Activated T-helper 17 cell treated with anti-CD3 and anti-CD28 coated beads, Interleukin-2, amount 50 U/mL, for 72 hours (primary cell): ENCODE measurements at places on chromosomes 3 and 15.

DNA sequence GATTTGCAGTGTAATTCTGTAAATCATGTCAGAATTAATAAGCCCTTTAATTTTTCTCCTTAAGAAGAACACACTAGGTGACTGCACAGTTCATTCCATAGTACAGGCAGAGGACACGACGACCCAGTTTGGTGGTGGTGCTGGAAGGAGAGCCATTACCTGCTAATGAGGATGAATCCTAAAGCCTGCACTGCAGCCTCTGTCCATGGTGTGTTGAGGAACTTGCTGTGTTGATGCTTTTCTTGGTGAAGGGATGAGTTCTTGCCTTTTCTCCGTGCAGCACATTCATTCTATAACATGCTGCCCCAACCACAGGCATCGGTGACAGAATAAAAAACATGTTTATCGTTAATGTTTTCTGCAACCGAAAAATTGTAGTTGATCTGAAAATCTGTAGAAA, 89.6 kb upstream of the VEPH1 start:
- H3K36me3 ChIP-seq: no peaks in the 10 kb centered on the region
- H3K27ac ChIP-seq: no peak overlapping the region
- H3K4me3 ChIP-seq: no peak overlapping the region

GRCh38 chr3:111326144-111326995, 215.6 kb upstream of the CD96 start:
- H3K4me3 ChIP-seq: no peak overlapping the region
- H3K27me3 ChIP-seq: no peaks in the 10 kb centered on the region
- ATAC-seq: peak; percentile 62
- no peaks in the 10 kb centered on the region for H3K36me3 ChIP-seq
- peaks cover 23% of the 10 kb centered on the region for H3K4me1 ChIP-seq
- H3K27ac ChIP-seq: peak overlapping the region; percentile 23

DNA sequence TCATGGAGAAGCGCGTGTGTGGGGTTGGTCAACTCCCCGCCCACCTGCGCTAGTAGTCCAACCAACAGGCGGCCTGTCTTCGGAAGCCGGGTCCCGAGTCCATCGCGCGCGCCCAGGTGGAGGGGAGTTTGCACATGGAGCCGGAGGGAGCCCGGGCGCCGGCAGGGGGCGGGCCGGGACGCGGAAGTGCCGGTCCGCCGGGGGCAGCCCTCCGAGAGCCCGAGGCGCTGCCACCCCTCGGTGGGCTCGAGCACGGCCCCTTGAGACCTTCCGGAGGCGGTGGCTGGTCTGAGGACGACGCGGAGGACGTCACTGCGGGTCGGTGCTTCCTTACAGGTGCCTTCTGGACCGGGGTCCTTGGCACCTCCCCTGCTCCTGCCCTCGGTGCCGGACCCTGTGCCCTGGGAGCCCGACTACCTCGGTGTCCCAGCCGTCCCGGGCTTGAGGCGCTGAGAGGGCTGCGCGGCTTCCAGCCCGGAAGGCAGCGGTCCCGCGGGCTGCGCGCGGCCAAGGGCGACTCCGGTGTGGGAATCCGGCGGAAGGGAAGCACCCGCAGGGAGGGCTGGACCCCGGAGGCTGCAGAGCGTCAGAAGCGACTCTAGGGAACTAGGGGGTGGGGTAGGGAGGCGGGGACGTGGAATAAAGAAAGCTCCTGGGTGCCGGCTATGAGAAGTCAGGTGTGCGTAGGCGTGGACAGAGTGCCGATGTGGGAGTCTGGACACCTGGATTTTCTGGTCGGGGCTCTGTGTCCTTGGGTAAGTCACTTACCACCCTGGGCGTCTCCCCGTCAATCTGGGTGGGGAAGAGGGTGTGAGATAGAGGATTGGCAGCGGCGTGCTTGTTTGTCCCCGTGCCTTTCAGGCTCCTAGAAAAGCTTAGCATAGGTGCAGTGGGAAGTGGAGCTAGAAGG, 212.3 kb downstream of the FGF12 start:
- H3K36me3 ChIP-seq: no peaks in the 10 kb centered on the region
- no peak for ATAC-seq
- no peaks in the 10 kb centered on the region for H3K4me1 ChIP-seq

- peak; percentile 87 for ATAC-seq
- H3K36me3 ChIP-seq: no peaks in the 10 kb centered on the region
- H3K4me3 ChIP-seq: no peak overlapping the region
- H3K4me1 ChIP-seq: peaks cover 5% of the 10 kb centered on the region
- H3K27ac ChIP-seq: no peak overlapping the region
- H3K27me3 ChIP-seq: peaks cover 7% of the 10 kb centered on the region
Measured at GRCh38 chr3:81816473-81817250, 55.2 kb upstream of the GBE1 start.

GRCh38 chr3:139455855-139456254, 20.5 kb downstream of the RBP2 start:
- no peaks in the 10 kb centered on the region for H3K4me1 ChIP-seq
- no peaks in the 10 kb centered on the region for H3K27me3 ChIP-seq
- H3K36me3 ChIP-seq: no peaks in the 10 kb centered on the region
- ATAC-seq: no peak

DNA sequence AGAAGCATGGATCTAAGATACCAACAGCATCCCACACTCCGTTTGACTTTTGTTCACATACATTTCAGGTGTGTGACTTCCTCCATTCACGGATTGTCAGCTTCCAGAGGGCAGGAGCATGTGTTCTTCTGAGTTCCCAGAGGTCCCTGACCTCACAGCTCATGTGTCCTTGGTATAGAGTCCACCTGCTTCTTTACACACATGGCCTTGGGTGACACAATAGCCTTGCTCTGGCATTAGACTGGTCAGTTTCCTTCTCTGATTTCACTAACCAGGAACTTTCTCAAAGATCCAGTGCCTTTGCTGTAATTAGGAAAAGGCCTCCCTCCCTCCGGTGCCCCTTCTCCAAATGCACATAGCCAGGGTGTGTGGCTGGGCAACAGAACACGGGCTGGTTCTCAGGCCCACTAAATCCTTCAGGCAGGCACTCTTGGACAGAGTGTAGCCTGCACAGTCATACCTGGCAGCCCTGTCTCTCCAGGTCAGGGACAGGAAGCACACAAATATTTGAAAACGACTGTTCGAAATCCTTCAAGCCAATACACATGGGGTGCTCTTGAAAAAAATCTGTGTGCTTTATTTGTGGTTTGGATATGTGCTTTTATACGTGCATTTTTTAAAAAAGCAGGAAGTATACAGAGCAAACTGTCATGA, 81.1 kb downstream of the TRIM42 start:
- no peak for ATAC-seq
- peaks cover 10% of the 10 kb centered on the region for H3K27me3 ChIP-seq
- H3K4me1 ChIP-seq: no peaks in the 10 kb centered on the region
- no peak overlapping the region for H3K27ac ChIP-seq
- no peaks in the 10 kb centered on the region for H3K36me3 ChIP-seq
- H3K4me3 ChIP-seq: no peak overlapping the region

GRCh38 chr3:117252208-117252607, 542.6 kb downstream of the TUSC7 start:
- no peaks in the 10 kb centered on the region for H3K36me3 ChIP-seq
- H3K4me3 ChIP-seq: no peak overlapping the region
- H3K27me3 ChIP-seq: no peaks in the 10 kb centered on the region
- no peak for ATAC-seq
- no peaks in the 10 kb centered on the region for H3K4me1 ChIP-seq
- no peak overlapping the region for H3K27ac ChIP-seq

DNA sequence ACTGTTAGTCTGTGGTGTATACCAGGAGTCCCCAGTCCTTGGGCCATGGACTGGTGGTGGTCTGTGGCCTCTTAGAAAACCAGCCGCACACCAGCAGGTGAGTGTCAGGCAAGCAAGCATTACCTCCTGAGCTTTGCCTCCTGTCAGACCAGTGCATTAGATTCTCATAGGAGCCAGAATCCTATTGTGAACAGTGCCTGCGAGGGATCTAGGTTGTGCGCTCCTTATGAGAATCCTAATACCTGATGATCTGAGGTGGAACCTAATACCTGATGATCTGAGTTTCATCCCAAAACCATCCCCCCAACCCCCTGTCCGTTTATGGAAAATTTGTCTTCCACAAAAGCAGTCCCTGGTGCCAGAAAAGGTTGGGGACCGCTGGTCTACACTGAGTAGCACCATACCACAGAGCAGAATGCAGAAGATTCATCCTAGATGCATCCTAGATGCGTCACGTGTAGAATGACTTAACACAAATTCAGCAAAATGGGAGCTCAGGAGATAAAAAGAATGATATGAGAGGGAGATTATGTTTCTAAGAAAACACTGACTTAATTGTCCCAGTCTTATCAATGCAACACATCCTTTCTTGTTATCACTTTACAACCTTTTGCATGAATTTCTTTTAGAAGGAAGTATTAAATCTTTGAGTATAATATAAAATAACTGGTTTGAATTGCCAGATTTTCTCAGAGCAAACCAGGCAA, 28.5 kb downstream of the SELENOT start:
- H3K36me3 ChIP-seq: peaks cover 51% of the 10 kb centered on the region
- H3K27me3 ChIP-seq: no peaks in the 10 kb centered on the region

DNA sequence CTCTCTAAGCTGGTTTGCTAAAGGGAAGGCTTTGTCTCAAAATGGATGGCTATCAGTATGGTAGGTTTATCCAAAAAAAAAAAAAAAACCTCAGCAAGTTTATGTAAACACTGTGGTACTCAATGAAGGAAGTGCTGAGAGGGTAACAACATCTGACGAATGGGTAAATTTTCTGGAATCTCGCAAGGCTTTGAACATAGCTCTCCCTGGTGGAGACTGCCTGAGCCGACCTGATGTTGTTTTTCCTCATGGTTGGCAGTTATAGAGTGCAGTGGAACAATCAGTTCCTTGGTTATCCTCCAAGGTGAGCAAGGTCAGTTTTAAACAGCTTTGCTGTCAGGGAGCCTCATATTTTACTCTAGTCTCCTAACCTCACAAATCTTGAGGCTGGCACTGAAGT, 94.6 kb downstream of the ZPLD1 start:
- no peaks in the 10 kb centered on the region for H3K36me3 ChIP-seq
- H3K4me1 ChIP-seq: no peaks in the 10 kb centered on the region
- no peak overlapping the region for H3K27ac ChIP-seq
- H3K27me3 ChIP-seq: no peaks in the 10 kb centered on the region

- no peak overlapping the region for H3K4me3 ChIP-seq
- H3K27me3 ChIP-seq: no peaks in the 10 kb centered on the region
Measured at GRCh38 chr15:70030851-70031250, 66.9 kb downstream of the TLE3 start.

GRCh38 chr3:127452321-127452821, 138.2 kb downstream of the TPRA1 start:
- H3K4me1 ChIP-seq: peaks cover 4% of the 10 kb centered on the region
- H3K4me3 ChIP-seq: no peak overlapping the region
- H3K36me3 ChIP-seq: no peaks in the 10 kb centered on the region
- no peak for ATAC-seq
- H3K27ac ChIP-seq: no peak overlapping the region

- H3K36me3 ChIP-seq: peaks cover 38% of the 10 kb centered on the region
- ATAC-seq: peak; percentile 96
- H3K27me3 ChIP-seq: no peaks in the 10 kb centered on the region
- H3K27ac ChIP-seq: no peak overlapping the region
- peaks cover 4% of the 10 kb centered on the region for H3K4me1 ChIP-seq
- H3K4me3 ChIP-seq: no peak overlapping the region
Measured at GRCh38 chr15:22895465-22896190, 57.2 kb downstream of the NIPA2 start.

- no peak for ATAC-seq
- H3K27ac ChIP-seq: no peak overlapping the region
- peaks cover 27% of the 10 kb centered on the region for H3K27me3 ChIP-seq
- no peaks in the 10 kb centered on the region for H3K4me1 ChIP-seq
- no peak overlapping the region for H3K4me3 ChIP-seq
- H3K36me3 ChIP-seq: no peaks in the 10 kb centered on the region
Measured at GRCh38 chr3:159848348-159849118, 140.1 kb upstream of the IL12A start.

- H3K27me3 ChIP-seq: peaks cover 6% of the 10 kb centered on the region
- H3K4me3 ChIP-seq: no peak overlapping the region
- no peaks in the 10 kb centered on the region for H3K36me3 ChIP-seq
Measured at GRCh38 chr3:146655333-146655996, 50.3 kb upstream of the PLSCR5 start.
